HuH-7.5 (cell line): ENCODE measurements at places on chromosomes 7 and 10.

GRCh38 chr10:42987121-42987541 lies 89.7 kb upstream of the RET start:
- no peak for DNase-seq

DNA sequence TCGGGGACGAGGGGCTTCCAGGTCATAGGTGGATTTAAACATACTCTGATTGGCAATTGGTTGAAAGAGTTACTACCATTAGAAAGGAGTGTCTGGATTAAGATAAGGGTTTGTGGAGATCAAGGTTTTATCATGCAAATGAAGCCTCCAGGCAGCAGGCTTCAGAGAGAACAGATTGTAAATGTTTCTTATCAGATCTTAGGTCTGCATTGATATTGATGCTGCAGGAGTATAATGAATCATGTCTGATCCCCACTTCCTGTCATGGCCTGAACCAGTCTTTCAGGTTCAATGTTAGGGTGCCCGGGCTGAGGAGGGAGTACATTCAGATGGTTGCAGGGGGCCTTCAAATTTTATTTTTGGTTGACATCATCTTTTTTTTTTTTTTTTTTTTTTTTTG lies 51.4 kb downstream of the SH3PXD2A start:
- no peak for DNase-seq

GRCh38 chr10:88286030-88286429 lies 297.1 kb downstream of the RNLS start:
- DNase-seq, result no peak

DNA sequence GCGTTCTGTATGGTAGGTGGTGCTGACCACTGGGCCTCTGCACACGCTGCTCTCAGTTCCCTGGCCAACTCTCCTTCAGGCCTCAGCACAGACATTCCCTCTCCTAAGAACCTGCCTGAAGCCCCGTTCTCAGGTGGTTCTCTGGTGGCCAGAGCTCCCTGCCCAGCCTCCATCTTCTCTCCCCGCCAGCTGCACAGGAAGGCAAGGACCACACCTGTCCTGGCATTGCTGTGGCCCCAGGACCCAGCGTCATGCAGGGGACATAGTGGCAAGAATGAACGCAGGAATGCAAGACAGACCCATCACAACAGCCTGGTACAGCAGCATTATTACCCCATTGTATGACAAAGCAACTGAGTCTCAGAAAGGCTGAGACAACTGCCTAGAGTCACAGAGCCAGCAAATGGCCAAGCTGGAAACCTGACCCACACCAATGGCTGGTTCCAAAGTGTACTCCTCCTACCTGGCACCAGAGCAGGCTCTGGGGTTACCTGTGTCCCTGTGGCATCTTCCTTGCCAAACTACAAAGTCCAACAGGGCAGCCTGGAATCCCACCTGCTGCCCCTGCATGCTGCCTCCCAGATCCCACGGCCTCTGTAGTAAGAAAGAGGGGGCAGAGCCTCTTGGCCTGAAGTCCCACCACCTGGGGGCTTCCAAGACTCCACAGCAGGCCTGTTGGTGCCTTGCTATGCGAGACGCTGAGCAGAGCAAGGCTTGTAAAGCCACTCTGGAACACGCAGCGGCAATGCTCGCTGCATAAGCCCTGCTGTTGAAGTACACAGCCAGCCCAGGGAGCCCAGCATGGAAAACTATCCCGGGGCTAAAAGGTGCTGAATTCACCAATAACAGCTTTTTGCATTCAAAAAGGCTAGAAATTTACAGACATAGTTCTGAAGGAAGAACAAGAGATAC lies 73.3 kb downstream of the CHST15 start:
- DNase-seq, result no peak

DNA sequence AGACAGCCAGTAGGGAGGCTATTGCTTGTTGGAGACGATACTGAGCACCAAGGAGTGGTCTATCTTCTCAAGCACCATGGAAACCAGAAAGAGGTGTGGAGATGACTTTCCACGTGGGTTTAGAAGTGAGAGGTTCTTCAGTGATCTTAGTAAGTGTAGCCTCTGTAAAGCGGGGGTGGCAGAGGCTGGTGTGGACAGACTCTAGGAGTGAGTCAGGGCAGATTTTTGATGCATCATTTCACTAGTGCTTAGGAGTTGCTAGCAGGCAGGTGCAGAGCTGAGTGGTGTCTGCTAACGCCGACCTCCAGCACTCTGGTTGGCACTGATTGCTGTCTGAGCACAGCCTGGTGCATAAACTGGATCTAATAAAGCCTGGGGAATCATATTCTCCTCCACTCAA lies 78.4 kb upstream of the ADO start:
- no peak for DNase-seq

GRCh38 chr7:75987026-75987804 lies 7.2 kb downstream of the TMEM120A start:
- DNase-seq, result no peak

- no peak for DNase-seq
Measured at GRCh38 chr7:102988631-102989560, 76.1 kb downstream of the LRRC17 start.

DNA sequence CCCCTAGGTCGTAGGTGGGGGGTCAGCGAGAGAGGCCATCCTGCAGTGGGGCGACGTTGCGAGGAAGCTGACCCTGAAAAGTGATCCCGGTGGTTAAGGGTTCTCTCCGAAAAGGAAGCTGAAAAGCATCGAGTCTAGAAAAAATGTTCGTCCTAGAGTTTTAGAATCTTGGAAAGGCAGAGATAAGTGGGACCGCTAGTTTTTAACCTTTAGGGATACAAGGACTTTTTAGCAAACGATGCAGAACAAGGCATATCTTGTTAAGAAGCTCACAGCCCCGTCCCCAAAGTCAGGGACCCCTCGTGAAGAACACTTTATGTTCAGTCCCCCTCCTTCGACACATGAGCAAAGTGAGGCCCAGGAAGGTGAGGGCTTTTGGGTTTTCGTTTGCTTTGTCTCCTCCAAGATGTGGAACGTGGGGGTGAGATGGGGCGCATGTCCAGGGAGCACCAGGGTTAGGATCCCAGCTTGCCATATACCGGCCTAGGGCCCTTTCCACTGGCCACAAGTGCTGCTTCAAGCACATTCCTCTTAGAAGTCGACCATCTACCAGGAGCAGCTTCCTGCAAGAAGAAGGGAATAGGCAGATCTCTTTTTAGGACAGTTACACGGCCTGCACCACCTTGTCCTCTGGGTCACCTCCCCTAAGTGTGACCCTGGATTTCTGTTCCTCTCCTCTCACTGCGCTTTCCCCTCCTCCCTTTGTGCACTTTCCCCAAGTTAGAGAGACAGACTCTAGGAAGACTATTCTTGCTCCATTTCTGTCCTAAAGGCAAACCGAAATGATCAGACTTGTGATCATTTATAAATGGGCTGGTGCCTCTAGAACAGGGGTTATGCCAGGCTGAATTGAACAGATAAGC lies 969 bp downstream of the SLC35G1 start:
- no peak for DNase-seq

GRCh38 chr10:103757531-103758293 lies 97.7 kb downstream of the SH3PXD2A start:
- DNase-seq, result no peak

- DNase-seq, result no peak
Measured at GRCh38 chr7:79403451-79403850, 50.0 kb downstream of the MAGI2 start.

GRCh38 chr10:117320050-117320665 lies 55.1 kb downstream of the PDZD8 start:
- DNase-seq, result no peak

- no peak for DNase-seq
Measured at GRCh38 chr10:15379078-15379477, 8.0 kb upstream of the FAM171A1 start.

GRCh38 chr10:109215291-109216075 lies 707.8 kb downstream of the XPNPEP1 start:
- no peak for DNase-seq

- DNase-seq, result no peak
Measured at GRCh38 chr10:104041891-104042535, 43.7 kb downstream of the COL17A1 start.

GRCh38 chr7:33706771-33707200 lies 198.6 kb upstream of the BMPER start:
- no peak for DNase-seq

GRCh38 chr10:27792216-27792615 lies 46.6 kb upstream of the MKX start:
- DNase-seq, result no peak

- no peak for DNase-seq
Measured at GRCh38 chr7:29839921-29840320, 33.6 kb downstream of the WIPF3 start.

GRCh38 chr10:8498881-8499280 lies 444.4 kb downstream of the GATA3 start:
- no peak for DNase-seq

DNA sequence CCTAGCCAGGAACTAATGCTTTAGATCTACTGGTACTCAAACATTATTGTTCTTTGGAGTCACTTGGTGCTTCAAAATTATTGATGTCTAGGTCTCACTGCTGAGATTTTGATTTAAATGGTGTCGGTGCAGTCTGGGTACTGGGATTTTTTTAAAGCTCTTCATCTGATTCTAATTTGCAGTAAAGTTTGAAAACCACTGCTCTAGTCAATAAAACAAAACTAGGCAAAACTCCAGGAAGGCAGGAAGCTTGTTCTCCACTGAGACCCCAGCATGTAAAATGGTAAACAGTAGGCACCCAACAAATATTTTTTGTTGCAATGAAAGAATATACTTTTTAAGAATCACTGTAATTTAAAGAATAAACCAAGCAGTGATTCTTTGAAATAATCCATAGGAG lies 49.7 kb downstream of the ADD3 start:
- no peak for DNase-seq

GRCh38 chr10:130483691-130484467 lies 347.7 kb downstream of the GLRX3 start:
- no peak for DNase-seq

DNA sequence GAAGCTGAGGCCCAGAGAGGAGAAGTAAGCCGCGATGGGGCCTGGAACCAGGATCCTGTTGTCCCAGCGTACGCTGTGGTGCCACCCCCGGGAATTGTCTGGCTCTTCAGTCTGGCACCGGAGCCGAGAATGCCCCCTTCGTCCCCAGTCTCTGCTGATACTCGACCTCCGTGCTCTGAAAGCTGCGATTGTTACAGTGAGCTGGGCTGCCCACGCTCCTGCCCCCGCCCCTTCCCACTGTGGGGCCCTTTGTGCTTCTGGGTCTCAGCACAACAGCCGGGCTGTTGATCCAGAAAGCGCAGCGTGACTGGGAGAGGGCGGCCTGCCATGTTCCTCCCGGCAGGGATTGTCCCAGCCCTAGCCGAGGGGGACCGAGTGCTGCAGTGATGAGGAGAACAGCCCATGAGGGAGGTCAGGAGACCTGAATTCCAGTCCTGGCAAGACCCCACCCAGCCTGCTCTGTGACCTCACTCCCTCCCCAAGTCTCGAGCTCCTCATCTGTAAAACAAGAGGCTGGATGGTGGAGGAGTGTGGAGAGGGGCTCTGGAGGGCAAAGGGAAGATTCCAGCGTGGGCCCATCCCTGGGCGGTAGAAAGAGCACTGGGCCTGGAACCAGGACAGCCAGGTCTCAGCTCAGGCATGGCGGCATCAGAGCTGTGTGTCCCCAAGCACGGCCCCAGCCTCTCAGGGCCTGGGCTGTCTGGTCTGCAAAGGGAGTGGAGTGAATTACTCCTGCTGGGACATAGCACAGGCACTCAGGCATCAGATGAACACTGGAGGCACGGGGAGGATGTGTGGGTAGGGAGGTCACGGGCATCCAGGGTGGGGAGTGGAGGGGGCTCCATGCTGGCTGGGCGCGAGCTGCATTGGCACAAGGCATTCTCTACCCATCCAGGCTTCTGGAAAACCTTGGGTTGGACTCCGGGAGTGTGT lies 43.6 kb downstream of the TSPAN15 start:
- DNase-seq, result no peak

- DNase-seq, result no peak
Measured at GRCh38 chr10:6601246-6601805, 21.2 kb upstream of the PRKCQ start.

DNA sequence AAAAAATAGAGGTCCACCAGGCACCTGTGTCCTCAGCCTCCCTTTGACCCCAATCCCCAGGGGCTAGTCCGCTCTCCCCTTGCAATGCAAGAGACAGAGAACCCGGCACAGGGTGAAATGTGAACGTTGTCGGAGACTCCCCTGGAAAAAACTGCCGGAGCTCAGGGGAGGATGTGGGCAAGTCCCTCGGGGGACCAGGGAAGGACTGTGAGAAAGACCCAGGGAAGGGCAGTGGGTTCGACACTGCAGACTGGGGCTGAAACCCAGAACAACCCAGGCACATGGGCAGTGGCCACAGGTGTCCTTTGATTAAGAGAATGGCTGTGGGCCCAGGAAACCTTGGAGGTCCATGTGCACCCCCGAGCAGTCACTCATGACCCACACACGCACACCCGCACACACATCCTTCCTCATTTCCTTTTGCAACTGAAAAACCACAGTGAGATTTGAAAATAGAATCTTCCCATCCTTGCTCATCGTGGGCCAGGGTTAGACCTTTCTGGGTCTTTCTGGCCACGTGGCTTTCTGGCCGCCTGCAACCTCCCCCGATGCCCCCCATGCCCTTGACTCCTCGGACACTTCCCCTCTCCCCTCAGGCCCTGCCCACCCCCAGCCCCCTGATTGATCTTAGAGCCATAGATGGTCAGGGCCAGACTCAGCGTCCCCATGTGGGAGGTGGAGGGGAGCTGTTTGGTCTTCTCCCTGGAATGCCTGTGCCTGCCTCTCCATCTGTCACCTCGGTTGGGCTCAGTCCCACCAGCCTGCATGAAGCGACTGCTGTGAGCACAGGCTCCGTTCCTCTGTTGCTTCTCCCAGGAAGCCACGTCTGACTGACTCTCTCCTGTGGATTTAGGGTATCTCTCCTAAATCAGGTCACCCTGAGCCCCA lies 7.9 kb downstream of the LAT2 start:
- no peak for DNase-seq

- no peak for DNase-seq
Measured at GRCh38 chr7:37070031-37070430, 345.7 kb upstream of the AOAH start.

DNA sequence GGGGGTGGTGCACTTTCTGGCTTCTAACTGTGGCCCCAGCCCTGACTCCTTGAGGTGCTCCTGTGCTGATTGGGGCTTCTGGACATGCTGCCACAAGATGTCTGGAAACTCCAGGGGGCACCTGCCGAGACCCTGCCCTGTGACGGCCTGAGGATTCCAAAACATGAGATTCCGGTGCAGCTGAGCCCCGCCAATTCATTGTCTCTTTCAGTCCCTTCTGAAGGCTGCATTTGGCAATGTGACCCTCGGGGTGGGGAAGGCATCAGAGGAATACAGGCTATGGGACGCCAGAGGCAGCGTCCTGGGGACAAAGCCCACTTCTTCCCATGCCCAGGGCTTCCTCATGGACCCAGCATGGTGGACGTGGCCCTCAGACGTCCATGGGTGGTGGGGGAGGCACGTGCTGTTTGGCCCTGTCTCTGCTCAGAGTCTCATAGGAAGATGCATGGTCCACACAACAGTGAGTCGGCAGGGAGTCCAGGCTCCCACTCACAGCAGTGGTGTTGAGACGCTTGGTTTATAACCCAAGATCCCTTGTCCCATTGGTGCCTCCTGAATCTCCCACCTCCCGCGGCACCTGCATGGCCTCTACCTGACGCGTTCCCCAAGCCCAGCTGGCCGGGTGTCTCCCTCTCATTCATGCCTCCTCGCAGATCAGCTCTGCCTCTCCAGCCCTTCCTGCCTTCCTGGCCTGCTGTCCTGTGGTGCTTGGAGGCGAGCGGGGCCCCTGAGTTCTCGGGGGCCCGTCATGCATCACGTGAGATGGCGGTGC lies 129.9 kb downstream of the WDR37 start:
- no peak for DNase-seq
